NK-92 treated with Interleukin-12 subunit alpha and Interleukin-12 subunit beta, amount 100 ng/mL, for 24 hours (cell line): ENCODE measurements at places on chromosomes 5 and 9.

DNA sequence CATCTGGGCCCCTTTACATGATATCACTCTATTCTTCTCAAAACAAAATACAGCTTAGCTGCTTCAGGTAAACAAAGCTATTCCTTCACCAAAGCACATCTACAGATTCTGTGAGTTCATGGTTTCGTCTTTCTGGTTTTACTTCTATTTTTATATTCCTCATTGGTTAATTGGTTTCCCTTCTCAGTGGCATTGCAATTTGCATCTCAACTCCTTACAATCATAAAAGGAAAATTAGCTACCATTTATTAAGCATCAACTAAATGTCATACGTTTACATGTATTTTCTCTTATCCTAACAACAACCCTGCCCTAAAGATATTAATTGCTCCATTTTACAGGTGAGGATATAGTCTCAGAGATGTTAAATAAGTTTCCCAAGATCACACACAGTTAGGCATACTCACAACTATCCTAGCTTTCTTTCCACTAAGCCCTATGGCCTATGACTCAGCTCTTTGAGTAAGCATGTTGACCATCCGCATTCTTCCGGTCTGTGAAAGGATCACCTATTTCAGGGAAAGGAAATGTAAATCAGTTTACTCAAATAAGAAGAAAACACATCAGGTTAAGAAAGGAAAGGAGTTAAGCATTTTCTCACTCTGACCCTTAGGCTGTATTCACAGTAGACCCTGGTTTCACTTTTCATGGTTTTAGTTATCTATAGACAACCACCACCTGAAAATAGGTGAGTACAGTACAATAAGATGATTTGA, 146.1 kb downstream of the CAAP1 start:
- DNase-seq: no peak

GRCh38 chr5:106910486-106910885, 760.3 kb downstream of the EFNA5 start:
- DNase-seq: no peak

DNA sequence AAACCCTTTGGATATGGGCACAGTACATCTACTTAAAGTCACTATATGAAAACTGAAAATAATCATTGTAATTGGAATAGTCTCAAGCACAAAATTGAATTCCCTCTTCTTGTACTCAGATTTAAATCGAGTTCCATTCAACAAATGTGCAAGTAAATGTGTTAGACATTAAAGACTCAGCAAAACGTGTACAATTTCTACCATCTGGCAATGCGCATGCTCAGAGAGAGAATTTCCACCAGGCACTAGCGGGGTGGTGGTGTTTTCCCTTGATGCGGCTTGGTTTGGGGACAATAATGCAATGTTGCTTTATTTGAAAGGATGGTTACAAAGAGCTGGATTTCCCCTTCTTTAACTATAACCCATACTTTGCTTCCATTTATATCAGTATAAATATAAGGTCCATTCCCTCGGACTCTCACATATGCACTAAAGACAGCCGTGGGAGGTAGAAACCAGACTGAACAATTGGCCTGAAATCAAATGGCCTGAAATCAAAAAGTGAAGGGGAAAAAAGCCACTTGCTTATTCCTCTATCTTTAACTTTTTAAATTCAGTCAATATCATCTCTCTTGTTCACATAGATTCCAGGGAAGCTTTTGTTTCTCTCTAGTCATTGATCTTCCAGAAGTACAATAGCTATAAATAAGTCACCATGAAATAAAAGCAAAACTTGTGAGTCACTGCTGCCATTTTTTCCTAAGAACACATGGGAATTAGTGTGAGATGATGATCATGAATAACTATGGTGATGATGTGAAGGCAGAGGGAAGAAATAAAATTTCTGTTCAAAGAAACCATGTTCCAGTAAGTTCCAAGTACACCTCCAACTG, 59.2 kb downstream of the ADAMTS12 start:
- DNase-seq: no peak

DNA sequence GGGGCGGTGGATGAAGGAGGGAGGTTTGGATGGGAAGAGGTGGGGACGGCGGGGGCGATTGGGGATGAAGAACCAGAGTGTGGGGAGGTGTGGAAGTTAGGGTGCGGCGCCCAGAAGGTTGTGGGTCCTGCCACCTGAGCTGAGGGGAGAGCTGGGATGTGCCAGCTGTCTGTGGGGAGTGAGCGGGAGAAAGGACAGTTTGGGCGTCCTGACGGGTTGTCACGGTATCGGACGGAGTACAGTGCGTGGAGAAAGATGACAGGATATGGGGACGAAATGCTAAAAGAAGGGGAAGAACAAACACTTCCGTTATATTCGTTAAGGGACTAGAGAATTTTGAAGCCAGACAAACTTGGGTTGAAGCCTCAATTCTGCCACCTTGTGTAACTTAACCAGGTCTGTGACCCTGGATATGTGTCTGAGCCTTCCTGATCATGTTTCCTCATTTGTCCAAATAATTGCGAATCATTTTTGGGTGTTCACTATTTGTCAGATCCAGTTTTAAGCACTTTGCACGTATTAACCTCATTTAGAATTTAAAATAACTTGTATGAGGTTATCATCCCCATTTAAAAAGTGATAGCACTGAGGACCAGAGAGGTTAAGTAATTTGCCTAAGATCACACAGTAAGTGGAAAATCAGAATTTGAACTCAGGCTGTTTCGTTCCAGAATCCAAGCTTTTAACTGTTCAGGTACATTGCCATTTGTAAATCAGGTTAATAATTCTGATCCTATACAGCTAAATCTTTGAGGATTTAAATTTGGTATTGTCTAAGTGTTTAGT, 689 bp downstream of the CNTRL start:
- no peak for DNase-seq

GRCh38 chr5:20029266-20029665, 41.3 kb upstream of the CDH18 start:
- DNase-seq: no peak

- DNase-seq: no peak
Measured at GRCh38 chr9:72349911-72350310, 15.1 kb downstream of the ZFAND5 start.

GRCh38 chr5:27011274-27011673, 27.1 kb downstream of the CDH9 start:
- no peak for DNase-seq

GRCh38 chr9:72579190-72579589, 57.8 kb downstream of the TMC1 start:
- DNase-seq: no peak

- DNase-seq: no peak
Measured at GRCh38 chr9:114299286-114300152, 23.4 kb upstream of the ORM1 start.

- DNase-seq: no peak
Measured at GRCh38 chr5:53537711-53538110, 22.7 kb upstream of the NDUFS4 start.

DNA sequence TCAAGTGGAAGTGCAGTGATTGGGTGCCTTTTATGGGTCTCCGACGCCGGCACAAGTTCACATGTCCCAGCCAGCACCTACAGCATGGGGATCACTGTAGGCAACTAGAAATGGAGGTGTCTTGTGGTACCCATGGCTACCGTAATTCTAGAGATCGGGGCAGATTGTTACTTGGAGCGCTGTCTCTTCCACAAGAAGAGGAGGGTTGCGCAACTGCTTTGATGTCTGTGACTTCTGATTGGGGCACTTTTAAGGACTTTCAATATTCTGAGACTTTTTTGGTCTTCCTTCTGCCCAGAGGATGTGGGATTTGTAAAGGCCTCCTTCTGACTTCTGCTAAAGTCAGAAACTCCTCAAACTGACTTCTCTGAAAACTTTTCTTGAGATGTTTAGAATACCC, 41.9 kb downstream of the GLRX start:
- no peak for DNase-seq

- DNase-seq: peak; percentile 31
Measured at GRCh38 chr5:56814361-56814962, 887 bp upstream of the MAP3K1 start.

DNA sequence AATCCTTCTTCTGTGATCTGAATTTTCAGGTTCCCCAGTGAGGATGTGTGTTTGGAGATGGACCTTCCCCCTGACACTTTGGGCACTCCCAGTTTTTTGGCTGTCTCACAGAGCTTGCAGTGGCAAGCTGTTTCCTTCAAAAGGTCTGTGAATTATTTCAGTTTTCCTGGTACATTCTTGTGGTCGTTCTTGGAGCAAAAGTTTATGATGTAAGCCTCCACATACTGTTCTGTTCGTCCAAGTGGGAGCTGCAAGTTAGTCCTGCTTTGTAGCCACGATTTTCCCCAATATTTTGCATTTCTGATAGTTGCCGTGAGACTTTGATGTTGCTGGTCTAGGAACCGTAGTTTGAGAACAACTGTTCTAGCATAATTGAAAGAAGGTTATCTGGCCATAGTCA, 88.3 kb downstream of the MTAP start:
- DNase-seq: no peak

DNA sequence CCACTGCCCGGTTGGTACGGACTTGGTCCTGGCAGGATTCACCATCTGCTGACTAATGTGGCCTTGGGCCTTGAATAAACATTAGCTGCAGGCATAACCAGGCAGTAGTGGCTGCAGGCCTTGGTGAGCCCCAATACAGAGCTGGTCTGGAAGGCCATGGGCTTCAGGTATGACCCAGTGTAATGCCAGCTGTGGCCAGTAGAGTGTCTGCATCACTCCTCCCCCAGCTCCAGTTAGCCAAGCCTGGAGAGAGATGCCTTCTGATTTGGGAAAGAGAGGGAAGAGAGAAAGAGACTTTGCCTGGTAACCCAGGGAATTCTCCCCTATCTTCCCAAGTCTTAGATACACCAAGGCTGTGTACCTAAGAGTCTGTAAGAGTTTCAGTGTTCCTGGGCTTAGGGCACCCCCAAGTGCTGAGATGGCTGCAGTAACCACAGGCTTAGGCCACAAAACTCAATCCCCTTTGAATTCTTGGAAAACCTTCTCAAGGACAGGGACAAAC, 5.6 kb upstream of the C5 start:
- DNase-seq: no peak

GRCh38 chr5:2741956-2742355, 9.5 kb downstream of the IRX2 start:
- DNase-seq: no peak

GRCh38 chr5:135195270-135195608, 161.2 kb upstream of the PITX1 start:
- DNase-seq: no peak

GRCh38 chr5:152499814-152500535, 94.9 kb upstream of the NMUR2 start:
- no peak for DNase-seq

GRCh38 chr9:134658378-134658955, 16.9 kb downstream of the COL5A1 start:
- DNase-seq: no peak

DNA sequence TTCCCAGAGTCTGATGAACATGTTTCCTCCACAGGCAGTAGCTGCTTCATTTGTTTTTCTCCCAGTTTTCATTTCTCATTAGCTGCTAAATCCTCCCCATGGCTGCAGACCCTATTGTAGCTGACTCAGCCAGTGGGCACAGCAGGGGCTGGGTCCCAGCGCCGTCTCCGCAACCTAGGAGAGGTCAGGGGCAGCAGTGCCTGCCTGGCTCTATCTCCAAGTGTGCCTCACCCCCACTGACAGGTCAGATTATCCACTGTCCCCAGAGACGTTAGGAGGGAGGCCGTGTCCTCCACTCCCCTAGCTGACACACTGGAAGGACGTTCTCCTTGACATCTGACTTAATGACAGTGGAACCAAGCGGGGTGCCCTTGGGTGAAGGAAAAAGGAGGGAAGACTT, 31.1 kb downstream of the KCNIP1 start:
- no peak for DNase-seq

DNA sequence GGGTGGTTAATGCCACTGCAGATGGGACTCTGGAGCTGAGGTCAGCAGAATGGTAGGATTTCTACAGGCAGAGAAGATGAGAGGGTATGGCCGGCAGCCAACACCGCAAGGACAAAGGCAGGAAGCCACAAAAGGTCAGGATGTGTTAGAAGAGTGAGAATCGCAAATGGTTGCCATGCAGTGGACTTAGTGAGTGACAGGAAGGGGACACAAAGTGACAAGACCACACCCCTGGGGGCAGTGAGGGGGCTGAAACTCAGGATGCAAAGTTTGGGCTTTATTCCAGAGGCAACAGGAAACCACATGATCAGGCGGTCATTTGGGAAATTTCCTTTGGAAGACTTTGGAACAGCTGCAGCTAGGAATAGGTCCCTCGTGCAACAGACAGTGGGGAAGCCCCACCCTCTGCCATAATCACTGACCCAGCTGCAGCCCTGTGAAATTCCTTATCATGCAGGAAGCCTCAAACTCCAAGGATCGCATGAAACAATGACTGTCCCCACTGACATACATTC, 14.2 kb upstream of the CCDC180 start:
- no peak for DNase-seq

DNA sequence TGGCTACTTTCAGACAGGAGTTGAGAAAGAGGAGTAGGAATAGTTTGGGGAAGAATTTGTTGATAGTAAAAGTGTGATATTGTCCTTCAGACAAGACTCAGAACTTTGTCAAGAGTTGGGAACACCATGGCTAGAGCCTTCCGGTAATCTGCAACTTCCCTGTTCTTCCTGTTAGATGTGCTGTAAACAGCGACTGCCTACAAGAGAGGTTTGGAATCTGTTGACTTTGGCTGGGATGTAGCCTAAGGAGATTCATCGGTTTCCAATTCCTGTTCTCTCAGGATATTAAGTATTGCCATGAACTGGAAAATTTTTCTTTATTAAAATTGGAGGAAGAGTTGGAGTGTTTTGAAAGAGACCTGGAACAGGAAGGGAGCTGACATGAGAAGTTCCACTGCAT, 43.9 kb downstream of the ARHGAP26 start:
- no peak for DNase-seq

DNA sequence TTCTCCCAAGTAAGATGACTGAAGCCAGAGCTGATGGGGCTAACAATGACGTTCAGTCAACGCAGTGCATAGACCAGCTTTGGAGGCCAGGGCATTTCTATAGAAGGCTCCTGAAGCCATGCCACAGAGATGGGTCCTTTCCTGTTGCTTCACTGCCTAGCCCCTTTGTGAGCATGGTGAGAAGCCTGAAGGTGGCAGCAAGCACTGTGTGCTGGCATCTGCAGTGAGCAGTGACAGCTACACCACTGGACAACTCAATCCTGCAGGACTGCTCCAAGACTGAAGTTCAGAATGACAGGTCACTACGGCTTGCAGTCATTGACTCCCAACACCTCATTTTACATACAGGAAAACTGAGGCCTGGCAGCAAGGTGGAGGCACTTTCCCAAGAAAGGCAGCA, 229.0 kb downstream of the TSSK1B start:
- DNase-seq: no peak

GRCh38 chr5:142852416-142853198, 82.4 kb downstream of the ARHGAP26 start:
- no peak for DNase-seq

DNA sequence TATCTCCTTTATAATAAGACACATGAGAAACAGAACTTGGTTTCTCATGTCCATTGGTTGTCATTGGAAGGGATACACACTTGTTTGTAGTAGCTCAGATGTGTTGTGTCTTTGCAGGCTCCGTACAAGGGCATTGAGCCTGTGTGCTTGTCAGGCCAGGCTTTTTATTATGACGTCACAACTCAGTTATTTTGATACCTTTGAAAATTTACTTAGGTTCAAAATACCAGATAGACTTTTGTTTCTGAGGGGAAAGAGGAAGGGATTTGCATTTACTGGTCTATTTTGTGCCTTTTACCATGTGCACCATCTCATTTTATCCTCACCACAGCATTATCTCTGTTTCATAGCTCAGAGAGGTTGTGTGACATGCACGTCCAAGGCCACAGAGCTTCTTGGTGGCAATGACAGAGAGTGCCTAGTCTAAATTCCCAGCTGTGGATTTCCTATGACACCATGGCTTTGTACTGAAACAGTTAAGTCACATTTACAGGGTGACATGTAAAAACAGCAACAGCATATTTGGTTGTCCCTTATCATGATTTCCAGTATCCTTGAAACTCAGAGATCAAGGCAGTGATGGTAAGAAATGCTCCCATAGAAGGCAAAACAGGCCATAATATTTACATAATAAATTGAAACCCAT, 268.7 kb downstream of the AOPEP start:
- no peak for DNase-seq
